Activated gamma-delta T cell treated with Interleukin-2 at 50 U/mL for 16 hours (primary cell): ENCODE measurements at places on chromosomes 3 and 15.

DNA sequence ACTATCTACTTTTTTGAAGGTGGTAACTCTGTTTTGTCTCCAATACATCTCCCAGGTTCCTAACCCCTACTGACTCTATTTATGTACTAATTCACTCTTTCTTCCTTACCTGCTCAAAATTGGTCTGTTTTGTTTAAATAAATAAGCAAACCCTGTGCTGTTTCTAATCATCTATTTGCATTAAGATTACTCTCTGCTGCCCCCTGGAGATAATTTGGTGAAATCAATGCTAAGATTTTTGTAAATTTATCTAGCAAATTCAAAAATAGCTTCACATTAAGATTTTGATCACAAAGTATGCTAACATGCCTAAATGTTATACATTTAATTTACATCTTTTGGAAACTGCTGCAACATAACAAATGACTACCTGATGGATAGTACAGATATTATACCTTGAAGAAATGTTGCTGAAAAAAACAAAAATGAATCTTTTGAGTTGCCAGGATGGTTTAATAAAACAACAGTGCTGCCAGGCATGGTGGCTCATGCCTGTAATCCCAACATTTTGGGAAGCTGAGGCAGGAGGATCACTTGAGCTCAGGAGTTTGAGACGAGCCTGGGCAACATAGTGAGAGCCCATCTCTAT, 4.4 kb upstream of the CD200R1 start:
- no peak for DNase-seq

DNA sequence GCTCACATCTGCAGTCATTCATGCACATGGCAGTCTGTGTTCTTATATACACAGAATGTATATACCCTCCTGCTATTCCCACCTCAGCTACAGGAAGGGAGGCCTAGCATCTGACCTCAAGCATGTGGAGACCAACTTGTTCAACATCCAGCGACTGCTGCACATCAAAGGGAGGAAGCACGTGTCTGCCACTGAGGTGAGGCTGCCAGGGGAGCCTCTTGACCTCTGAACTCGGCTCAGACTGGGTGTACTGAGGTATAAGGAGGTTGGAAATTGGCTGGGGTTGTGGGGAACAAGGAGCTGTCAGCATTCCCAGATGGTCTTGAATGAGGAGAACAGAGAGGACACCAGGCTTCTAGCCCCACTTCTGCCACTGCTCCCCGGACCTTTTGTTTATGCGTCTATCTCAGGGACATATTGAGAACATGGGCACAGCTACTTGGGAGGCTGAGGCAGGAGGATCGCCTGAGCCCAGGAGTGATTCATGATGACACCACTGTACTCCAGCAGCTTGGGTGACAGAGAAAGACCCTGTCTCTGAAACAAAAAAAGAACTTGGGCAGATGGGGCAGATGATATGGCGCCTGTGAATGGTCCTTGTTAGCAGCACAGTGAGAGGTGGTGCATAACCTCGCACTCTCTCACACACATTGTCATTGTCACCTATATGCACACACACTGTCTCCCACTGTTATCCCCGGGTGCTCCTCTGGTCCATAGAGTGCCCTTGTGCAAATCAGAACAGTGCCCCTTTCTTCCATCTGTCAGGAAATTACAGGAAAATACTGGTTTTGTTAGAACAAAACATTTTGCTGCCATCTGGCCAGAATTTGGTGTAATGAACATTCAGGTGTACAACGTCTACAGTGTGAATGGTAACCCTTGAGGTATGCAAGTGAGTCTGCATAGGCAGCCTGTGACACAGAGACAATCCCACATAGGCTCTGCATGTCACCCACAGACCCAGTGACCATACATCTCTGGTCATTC, 5.4 kb downstream of the VILL start:
- DNase-seq: no peak

DNA sequence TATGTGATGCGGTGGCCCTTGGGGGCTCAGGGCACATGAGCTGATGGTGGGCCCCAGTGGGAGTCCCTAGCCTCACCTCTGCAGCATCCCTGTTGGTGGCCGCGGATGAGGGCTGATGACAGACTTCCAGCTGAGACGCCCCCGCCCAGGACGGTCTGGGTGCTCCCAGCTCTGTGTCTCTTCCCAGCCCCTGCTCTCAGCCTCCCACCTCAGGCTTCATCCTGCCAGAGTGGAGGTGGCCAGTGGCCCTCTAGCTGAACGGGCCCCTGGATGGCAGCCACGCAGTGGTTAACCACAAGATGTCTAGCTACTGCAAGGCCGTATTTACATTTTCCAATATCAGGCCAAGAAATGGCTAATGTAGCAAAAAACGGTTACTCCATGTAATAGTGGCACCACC, 205.3 kb upstream of the LINGO1 start:
- no peak for DNase-seq

- DNase-seq: no peak
These were observed 1.4 kb downstream of the CYFIP1 start for GRCh38 chr15:22978691-22979237.

DNA sequence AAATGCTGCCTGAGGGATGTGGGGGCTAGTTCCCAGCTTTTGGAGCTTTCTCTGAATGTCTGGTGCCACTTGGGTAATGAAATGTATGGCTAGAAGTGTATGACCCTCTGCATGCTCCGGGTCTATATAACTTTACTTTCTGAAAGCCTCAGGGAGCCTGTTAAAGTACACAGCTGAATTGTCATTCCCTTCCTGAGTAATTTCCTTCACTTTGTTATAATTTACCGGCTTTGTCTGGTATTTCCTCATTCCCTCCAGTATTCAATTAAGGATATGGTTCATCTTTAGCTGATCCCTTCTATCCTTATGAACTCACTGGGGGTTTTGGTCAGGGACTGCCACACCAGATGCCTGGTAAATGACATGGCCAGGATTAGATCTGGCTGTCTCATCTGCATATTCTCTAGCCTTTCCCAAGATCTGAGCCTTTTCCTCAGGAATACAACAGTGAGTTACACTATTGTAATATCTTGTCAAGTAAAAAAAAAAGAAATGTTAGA, 620.3 kb downstream of the ZPLD1 start:
- DNase-seq: no peak

GRCh38 chr3:138461246-138461645, 26.8 kb downstream of the ESYT3 start:
- DNase-seq: no peak

- DNase-seq: no peak
These were observed 280.7 kb downstream of the NFKBIZ start for GRCh38 chr3:102129760-102130608.

DNA sequence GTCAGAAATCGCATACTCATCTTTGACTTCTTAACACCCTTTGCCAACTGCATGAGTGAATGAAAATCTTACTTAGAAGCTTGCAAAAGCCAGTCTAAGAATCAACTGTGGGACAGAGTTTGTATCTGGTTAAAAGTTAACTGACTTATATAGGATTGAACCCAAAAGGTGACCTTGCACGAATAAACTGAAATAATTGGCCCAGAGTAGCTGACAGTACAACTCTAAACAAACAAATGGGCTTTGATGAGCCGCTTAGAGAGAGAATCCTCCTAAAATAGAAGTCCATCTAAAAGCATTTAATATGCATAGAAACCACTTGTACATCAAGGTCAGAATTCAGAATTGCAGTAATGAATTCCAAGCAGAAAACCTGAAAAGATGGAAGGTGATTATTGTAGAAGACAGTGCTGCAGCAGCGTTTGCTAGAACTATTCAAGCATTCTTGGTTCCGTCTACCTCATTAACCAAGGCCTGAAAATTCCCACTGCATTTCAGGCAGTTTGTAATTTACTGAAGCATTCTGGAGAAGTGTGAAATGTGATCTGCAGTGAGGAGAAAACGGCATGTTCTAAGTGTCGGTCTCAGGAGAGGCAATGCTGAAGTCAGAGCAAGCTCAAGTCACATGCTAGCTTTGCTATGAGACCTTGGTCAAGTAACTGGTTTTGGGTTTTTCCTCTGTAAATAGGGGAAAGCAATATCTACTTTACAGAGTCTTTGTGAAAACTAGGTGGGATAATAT, 103.7 kb downstream of the CADPS start:
- DNase-seq: no peak

GRCh38 chr3:168583977-168584376, 488.3 kb upstream of the GOLIM4 start:
- DNase-seq: no peak

DNA sequence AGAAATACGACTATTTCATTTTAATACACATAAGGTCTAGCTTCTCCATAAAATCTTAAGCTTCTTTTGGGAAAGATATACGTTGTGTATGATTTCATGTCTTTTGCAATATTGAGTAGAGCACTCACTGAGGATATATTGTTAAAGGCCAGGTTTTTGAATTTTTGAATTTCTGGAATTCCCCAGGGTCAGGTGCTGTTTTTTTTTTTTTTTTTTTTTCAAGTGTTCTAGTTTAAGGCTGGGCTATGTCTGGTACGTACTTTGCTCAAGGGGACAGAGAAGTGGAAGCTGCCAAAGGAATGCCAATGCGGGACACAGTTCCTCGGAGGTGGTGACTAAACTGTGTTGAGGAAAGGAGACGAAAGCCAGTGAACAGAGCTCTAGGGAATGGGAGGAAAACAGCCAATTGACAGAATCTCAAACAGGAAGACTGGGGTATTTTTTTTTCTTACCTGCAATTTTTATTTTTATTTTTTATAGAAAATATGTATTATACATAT, 510.5 kb upstream of the CBLB start:
- DNase-seq: no peak

GRCh38 chr3:193895409-193895808, 240.5 kb upstream of the HES1 start:
- no peak for DNase-seq

DNA sequence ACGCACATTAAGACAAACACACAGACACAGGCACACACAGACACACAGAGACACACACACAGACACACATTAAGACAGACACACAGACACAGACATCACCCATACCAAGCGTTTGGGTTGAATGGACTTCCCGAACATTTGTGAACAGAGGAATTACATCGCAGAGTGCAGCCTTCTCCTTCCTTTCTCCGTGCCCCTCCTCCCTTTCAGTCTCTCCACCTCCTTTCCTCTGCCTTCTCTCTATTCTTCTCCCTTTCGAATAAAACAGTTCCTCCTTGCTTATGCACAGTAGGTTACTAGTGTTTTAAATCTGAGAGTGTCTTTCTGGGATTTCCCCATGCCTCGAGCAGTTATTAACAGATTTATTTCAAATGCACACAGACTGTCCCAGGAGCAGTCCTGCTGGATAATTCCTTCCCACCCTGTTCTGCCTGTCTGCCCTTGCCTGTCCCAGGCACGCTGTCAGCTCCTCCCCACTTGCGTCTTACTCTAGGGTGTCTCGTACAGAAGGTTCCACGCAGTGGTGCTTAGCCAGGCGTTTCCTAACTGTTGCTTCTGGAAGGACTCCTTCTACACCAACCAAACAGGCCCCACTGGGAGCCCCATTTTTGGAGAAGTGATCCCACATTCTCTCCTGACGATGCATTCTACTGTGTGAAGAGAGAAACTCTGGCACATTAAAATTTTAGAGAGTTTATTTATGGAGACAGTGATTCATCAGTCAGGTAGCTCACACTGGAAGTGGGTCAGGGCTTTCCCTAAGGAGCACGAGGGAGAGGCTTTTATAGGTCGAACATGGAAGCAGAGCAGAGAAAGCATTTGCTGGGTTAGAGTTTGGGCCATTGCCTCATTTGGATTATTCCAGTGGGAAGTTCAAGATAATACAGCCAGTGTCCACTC, 163.8 kb downstream of the SV2B start:
- DNase-seq: no peak

- no peak for DNase-seq
These were observed 65.7 kb downstream of the SHQ1 start for GRCh38 chr3:72782521-72782920.

DNA sequence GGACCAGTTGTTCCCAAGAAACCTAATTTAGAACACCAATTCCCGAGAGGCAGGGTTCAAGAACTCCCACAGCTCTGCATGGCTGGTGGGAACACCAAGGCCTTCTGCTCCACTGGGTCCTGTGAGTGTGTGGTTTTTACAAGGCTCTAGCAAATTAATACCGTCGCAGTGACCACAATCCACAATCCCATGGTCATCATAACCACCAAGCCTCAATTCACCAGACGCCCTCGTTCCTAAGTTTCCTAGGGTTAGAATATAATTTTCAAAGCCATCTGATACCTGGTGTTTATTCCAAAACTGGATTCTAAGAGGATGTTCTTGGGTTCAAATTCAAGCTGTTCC, 114.9 kb upstream of the RPL32 start:
- no peak for DNase-seq

DNA sequence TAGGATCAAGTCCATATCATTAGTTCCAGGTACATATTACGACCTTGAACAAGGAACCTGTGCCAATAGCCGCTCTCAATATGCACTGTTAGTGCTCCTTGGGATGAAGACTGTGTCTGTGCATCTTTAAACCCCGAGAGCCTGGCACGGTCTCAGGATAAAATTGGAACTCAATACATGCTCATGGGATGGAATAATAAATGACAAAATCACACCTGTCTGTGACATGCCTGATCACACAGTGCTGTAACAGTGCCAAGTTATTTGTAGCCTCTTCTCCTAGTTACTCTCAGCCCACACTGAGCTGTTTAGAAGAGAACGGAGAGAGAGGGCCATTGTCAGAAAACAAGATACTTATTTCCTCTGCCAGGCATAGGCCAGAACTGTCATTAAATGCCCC, 82.2 kb downstream of the SSR3 start:
- no peak for DNase-seq

DNA sequence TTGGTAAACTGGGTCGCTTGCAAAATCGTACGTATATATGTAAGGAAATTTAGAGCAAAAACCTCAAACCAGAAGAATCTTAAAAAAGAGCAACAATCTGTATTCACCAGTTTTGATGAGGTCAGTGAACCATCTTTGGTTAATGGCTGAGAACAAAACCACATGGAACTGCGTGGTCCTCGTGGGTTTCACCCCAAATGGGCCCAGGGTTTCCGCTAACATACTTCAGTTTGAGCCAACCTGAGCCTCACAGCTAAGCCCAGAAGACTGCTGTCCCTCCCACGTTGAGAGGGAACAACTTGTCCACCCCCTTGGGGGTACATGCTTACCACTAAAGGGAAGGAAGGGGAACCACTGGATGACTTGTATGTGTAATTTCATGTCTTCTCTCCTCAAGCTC, 204.6 kb downstream of the CACNA2D3 start:
- DNase-seq: no peak

- DNase-seq: peak; percentile 73
These were observed 901 bp downstream of the NAA50 start for GRCh38 chr3:113744941-113745755.

GRCh38 chr15:79349525-79349924, 38.6 kb downstream of the TMED3 start:
- no peak for DNase-seq

GRCh38 chr3:79392479-79392878, 375.3 kb downstream of the ROBO1 start:
- DNase-seq: no peak

DNA sequence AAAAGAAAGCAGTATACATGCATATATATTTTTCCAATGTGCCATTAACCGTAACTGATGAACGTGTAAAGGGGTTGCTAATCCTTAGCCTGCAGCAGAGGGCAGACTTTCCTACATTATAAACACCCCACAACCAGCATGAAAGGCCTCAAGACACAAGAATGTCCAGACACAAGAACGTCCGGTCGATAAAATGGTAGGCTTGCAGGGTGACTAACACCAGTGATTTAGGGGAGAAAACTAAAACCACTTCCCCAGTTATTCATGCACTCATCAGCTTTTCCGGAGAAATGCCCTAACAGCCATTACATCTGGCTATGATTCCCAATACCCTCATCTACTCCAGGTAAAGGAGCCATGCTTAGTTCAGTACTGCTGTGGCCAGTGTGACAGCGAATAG, 57.4 kb downstream of the LRTM1 start:
- DNase-seq: no peak
